ENCODE measurements at places on chromosomes 11 and 22.

DNA sequence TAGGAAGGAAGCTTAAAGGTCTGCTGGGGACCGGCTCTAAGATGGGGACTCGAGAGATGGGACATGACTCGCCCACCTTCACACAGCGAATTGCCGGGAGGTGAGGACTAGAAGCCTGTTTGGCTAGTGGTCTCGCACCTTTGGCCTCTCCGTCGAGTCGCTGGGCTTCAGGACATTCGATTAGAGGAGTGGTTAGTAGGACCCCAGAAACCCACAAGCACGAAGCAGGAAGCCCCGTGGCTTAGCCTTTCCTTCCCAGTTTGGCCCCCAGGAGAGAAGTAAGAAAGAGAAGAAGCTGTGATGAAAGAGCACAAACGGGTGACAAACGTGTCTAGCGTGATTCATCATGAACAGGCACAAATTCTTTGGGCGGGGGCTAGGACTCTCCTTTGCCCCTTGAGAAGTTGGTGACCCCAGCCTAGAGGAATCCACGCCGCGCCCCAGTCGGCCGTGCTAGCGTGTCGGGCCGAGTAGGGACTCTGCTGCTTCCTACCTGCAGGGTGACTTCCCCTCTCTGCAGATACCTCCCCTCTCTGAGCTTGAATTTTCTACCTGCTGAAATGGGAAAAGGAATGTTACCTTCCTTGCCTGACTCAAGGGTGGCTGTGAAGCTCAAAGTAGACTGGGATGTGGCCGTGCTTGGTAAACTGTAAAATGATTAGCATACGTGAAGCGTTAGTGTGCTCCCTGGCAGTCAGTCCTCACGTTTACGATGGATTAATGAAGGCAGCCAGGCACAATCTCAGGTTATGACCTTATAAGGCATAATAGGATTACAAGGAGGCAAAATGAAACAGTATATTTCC, 1.1 kb upstream of the ADM start:
- DNase-seq = peak; percentile 42
- peak overlapping the region; percentile 97 for H3K4me3 ChIP-seq
- H3K27me3 ChIP-seq = peaks cover 16% of the 10 kb centered on the region
- H3K4me1 ChIP-seq = peaks cover 57% of the 10 kb centered on the region

DNA sequence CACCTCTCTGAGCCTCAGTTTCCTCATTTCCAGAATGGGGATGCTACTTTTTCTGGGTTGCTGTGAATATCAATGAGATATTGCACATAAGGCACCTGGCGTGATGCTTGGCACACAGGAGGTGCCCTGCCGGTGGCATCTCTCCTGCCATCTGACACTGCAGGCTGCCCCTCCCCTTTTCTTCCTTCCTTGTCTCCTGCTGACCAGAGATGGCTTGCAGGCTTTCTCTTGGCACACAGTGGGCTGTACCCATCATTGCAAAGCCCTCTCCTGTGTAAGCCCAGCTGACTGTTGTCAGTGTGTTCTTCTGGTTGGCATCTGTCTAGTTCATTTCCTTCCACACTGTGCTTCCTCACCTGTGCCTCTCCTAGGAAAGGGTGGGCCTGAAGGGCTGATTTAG, 91.7 kb downstream of the MYO18B start:
- no peaks in the 10 kb centered on the region for H3K36me3 ChIP-seq
- no peak for DNase-seq
- no peaks in the 10 kb centered on the region for H3K27me3 ChIP-seq
- H3K4me1 ChIP-seq = no peaks in the 10 kb centered on the region
- no peak overlapping the region for H3K4me3 ChIP-seq
- no peak overlapping the region for H3K27ac ChIP-seq

- no peaks in the 10 kb centered on the region for H3K4me1 ChIP-seq
- no peak overlapping the region for H3K27ac ChIP-seq
- no peak overlapping the region for H3K4me3 ChIP-seq
- no peak for DNase-seq
- H3K36me3 ChIP-seq = no peaks in the 10 kb centered on the region
Observed at GRCh38 chr11:79212741-79213190, 228.1 kb downstream of the TENM4 start.

DNA sequence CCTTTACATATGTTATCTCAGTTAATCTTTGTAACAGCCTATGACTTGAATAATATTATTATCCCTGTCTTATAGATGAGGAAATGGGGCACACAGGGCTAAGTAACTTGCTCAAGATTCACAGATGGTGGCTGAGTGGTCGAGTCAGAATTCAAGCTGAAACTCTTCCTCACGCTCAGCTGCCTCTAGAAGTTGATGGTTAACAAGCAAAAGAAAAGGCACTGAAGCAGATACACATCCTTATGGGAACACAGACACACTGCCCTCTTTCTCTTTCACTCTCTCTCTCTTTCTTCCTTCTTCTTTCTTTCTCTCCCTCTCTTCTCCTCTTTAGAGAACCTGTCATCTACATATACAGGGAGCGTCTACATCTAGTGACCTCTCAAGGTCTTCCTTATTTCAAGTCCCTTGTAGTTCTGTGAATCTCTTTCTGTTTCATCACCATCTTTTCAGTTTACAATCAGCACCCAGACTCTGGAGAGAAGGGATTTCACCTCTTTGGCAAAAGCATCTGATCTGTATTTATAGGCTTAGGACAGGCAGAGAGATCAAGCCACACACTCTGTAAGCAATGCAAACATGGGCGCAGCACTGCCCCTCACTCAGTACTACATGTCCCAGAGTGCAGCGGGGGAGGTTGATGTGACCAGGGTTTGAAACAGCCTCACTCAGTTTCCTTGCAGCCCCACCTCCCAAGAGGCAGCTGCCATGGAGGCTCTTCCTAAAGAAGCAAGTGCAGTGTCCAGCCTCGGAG, 75.7 kb downstream of the GRAMD1B start:
- no peaks in the 10 kb centered on the region for H3K4me1 ChIP-seq
- no peaks in the 10 kb centered on the region for H3K36me3 ChIP-seq
- H3K4me3 ChIP-seq = no peak overlapping the region
- DNase-seq = no peak
- no peak overlapping the region for H3K27ac ChIP-seq

- H3K27me3 ChIP-seq = no peaks in the 10 kb centered on the region
- no peaks in the 10 kb centered on the region for H3K4me1 ChIP-seq
- no peak overlapping the region for H3K4me3 ChIP-seq
- H3K36me3 ChIP-seq = no peaks in the 10 kb centered on the region
Observed at GRCh38 chr22:27139935-27140511, 482.6 kb downstream of the MIAT start.

Measured in CD4-positive, alpha-beta memory T cell (primary cell).